Left renal cortex interstitium (tissue), 4 donors: ENCODE measurements at places on chromosomes 3 and 15. TPM values are rescaled to one million over a fixed set of nuclear protein-coding genes. Genes with fewer than 3 reads are reported as not detected.

SECISBP2L gene
- polyA plus RNA-seq, result 44.4 TPM

ZNF501 gene
- 12.9 TPM for polyA plus RNA-seq

THPO gene
- 2.3 TPM for polyA plus RNA-seq

XCR1 gene
- 0.31 TPM for polyA plus RNA-seq

GRCh38 chr3:53524566-53524965 is 30.2 kb downstream of the CACNA1D start:
- no peak for DNase-seq

AGBL1 gene
- 0.11 TPM for polyA plus RNA-seq

DNA sequence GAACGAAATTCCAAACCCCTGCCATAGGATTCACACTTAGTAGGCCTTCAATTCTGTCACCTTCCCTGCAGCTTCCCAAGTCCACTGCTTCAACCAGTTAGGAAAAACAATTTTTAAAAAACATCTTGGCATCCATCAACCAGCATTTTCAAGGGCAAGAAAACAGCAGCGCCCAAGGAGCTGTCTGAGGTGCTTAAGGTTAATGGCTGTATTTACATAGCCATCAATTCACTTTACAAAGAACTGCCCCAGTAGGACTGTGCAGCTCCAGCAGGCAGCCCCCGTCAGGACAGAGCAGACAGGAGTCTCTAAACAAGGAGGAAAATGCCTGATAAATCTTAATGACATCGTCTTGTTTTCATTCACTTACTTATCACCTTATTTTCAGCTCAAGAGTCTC is 13.3 kb downstream of the TAFA4 start:
- no peak for DNase-seq

DNA sequence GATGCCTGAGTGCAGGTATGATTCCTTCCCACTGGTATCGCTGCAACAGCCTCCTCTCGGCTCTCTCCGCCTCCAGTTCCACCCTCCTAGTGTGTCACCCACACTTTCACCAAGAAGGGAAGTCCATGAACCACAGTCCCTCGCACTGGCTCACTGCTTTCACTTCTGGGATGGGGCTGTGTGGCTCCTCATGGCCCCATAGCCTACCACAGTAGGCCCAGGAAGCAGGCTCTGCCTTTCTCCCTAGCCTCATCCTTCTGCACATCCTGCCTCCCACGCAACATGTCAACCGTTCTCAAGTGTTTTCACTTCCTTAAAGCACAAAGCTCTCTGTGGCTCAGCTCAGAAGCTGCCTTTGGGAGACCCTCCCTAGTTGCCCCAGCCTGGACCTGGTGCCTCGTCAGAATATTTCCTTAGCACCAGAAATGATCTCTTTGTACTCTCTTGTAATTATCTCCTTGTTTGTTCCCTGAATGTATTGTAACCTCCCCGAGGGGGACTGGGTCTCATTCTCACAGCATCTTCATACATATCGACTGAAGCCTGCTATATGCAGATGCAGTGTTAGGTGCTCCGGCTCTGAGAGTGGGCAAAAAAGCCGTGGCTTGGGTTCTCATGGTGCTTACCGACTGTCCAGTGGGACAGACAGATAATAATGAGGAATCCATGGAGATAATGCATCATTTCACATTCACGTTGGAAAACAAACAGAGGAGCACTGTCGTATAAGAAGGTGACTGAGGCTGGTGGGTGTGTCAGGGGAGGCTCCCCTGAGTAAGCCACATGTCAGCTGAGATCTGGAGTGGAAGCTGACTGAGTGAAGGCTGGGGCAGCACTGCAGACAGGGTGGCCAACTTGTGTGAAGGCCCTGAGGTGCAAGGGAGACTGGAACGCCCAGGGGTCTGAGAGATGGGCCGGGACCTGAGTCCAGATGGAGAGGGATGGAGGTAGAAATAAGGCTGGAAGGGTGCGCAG is 107.1 kb downstream of the DGKG start:
- no peak for DNase-seq
